ENCODE measurements at places on chromosomes 2 and 18. TPM values are rescaled to one million over a fixed set of nuclear protein-coding genes. Genes with fewer than 3 reads are reported as not detected.

INHA gene
- total RNA-seq: 0.22 TPM

SERPINB3 gene
- total RNA-seq: not detected

TUBA4B gene
- total RNA-seq: not detected

ASPRV1 gene
- 0.29 TPM for total RNA-seq

ALKAL2 gene
- total RNA-seq: not detected

BMP10 gene
- total RNA-seq: 0.44 TPM

HOXD10 gene
- 0.66 TPM for total RNA-seq

ANKRD29 gene
- 0.22 TPM for total RNA-seq

VSNL1 gene
- total RNA-seq: 0.22 TPM

MOGAT1 gene
- not detected for total RNA-seq

PROM2 gene
- total RNA-seq: 0.72 TPM

UBXN4 gene
- total RNA-seq: 71.3 TPM

GCG gene
- not detected for total RNA-seq

TSPYL6 gene
- not detected for total RNA-seq
